ENCODE measurements at places on chromosomes 7 and 10.

DNA sequence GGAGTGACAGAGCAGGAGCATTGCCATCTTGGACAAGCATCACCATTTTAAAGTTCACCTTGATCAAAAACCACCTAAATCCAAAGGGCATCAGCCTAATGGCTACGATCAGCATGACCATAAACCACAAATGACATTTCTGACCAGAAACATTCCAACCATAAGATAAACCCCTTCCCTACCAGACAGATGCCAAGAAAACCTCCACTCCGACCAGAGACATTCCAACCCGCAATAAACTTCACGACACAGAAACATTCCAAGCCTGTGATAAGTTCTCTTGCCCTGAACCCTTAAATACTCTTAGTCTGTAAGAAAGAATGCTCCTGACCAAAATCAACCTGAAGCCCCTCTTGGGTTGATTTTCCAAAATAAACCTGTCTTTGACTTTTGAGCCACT, 606.9 kb downstream of the POM121L12 start:
- DNase-seq = no peak

GRCh38 chr10:87596351-87596750, 63.3 kb upstream of the PAPSS2 start:
- DNase-seq = no peak

DNA sequence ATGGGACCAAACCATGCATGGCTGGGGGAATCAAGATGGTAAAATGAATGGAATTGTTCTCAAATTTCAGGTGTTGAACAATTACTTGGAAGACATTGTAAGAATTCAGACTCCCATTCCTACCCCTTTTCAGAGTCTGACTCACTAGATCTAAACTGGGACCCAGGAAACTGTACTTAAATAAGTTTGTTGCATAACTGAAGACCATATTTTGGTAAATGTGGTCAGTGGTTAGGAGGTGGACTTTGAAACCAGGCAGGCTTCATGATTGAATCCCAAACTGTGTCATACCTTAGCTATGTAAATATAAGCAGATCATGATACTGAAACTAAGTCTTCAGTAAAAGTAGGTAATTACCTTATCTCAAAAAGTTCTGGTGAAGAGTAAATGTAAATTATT, 41.7 kb downstream of the ZWINT start:
- no peak for DNase-seq

- DNase-seq = no peak
These were observed 65.1 kb downstream of the MET start for GRCh38 chr7:116736927-116737715.

GRCh38 chr10:29183301-29183945, 105.4 kb upstream of the LYZL1 start:
- no peak for DNase-seq

GRCh38 chr10:102652170-102652916, 8.1 kb downstream of the TRIM8 start:
- no peak for DNase-seq

- DNase-seq = no peak
These were observed 91.3 kb downstream of the DYNC2I1 start for GRCh38 chr7:158947627-158948026.

DNA sequence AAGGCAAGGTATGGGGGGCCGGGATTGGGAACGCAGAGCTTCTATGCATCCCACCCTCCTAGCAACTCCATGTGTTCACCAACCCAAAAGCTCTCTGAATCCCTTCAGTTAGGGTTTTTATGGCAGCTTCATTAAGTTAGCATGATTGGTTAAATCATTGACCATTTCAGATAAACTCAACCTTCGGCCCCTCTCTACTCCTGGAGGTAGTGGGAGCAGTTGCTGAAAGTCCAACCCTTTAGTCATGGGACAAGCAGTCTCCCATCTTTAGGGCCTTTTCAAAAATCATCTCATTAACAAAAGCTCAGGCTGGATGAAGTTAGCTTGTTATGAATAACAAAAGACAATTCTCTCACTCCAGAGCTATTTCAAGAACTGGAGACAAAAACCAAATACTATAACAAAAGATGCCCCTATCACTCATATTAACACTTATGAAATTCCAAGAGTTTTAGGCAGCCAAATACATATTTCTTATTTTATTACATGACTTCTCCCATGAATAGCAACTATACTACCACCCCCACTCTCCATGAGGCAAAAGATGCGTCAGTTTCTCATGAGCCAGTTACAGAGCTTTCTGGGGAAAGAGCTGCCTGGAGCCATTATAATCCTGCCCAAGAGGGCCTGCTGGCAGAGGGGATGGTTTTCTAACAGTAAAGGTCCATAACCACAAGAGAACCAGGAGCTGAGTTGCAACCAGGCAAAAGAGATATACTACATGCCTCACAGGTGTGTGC, 44.6 kb downstream of the SLC16A12 start:
- no peak for DNase-seq

GRCh38 chr7:8343556-8343955, 81.6 kb upstream of the ICA1 start:
- DNase-seq = no peak

DNA sequence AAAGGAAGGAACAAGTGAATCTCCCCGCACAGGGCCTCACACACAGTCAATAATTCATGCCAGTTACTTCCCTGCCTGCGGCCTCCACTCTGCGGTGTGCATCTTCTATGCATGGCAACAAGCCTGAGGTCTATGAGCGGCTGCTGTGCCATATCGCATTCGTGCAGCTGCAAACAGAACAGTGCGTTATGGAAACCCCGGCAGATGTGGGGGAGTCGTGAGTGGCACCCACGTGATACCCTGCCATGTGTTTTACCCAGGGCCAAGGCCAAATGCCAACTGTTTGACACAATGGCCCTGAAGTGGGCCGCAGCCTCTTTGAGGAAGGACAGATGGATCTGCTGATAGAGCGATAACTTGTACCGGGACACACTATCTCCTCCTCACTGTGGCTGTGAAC, 13.4 kb downstream of the TNS3 start:
- no peak for DNase-seq

GRCh38 chr10:92366412-92367021, 75.5 kb downstream of the MARCHF5 start:
- no peak for DNase-seq

- peak; percentile 36 for DNase-seq
These were observed 435.8 kb upstream of the MGMT start for GRCh38 chr10:129030996-129031843.

DNA sequence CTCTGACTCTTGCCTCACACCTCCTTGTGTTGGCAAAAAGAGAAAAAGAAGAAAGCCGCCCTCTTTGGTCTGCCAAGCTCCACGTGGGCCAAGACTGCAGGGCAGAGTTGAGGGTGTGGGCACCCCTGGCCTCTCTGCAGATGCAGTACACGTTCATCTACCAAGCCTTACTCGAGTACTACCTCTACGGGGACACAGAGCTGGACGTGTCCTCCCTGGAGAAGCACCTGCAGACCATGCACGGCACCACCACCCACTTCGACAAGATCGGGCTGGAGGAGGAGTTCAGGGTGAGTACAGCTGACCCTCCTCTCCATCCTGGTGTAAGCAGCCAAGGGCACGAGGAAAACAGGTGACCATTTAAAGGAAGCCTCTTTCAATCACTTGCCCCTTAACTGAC, 56.1 kb downstream of the MKI67 start:
- no peak for DNase-seq

- DNase-seq = no peak
These were observed 10.7 kb upstream of the OGA start for GRCh38 chr10:101828766-101829551.

GRCh38 chr7:141073641-141074161, at the start of gene TMEM178B:
TSS of gene TMEM178B (plus strand) at chr7:141074064.
- DNase-seq = no peak

DNA sequence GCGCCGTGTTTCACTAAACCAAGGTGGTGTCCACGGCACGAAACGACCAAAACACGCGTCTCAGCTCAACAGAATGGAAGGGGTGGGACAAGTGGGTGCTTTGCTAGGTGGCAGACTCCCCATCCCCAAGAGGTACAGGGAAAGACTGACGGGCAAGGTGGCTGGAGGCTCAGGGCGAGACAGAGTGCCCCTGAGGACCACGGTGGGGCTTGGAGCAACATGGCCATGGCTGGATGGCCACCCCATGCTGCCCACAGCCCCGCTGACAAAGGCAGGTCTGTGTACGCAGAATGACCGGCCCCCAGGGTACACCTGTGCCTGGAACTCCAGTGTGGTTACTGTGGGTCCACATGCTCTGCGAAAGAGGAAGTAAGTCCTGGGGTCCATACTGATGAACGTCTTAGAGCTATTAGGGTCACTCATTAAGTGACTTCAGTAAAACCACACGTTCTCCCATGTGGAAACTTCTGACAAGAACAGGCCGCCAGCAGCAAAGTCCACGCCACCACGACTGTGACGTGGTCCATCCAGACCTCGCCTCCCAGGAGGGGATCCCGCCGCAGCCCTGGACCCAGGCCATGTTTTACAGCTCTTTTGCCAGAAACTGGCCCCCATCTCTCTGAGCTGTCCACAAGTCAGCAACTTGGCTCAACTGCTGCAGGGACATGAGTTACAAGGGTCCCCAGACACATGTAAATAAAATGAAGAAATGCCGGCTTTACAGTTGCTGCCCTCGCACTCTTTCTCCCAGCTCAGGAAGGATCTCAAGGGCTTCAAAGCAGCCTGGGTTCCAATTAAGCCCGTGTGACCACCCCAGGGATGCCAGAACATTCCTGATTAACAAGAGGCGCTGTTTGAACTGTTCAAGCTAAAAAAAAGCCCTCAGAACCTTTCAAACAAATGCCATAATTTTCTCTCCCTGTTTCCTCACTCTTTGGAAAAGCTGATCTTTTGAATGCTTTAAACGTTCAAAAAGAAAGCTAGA, 66.8 kb downstream of the MAD1L1 start:
- no peak for DNase-seq

DNA sequence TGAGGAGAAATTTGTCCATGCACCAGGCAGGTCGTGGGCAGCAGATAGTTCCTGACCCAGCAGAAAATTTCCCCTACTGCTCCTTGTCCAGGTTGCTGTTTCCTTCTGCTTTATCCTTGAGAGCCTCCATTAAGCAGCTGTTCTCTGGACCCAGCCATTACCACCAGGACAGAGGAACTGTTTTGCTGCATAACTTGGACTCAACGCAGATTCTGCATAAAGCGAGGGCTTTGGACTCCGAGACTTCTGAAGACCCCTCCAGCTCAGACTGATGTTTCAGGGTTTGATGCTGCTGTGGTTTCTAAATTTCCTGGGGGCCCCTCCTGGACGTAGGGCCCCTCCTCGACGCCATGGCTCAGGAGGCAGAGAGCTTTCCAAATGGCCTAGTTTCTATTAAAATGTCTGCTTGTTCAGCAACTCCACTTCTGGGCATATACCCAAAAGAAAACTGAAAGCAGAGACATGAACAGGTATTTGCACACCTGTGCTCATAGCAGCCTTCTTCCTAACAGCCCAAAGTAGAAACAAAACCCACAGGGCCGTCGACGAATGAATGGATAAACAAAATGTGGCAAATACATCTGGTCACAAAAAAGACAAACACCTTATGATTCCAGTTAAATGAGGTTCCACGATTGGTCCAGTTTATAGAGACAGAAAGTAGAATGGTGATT, 28.3 kb upstream of the LMTK2 start:
- no peak for DNase-seq

DNA sequence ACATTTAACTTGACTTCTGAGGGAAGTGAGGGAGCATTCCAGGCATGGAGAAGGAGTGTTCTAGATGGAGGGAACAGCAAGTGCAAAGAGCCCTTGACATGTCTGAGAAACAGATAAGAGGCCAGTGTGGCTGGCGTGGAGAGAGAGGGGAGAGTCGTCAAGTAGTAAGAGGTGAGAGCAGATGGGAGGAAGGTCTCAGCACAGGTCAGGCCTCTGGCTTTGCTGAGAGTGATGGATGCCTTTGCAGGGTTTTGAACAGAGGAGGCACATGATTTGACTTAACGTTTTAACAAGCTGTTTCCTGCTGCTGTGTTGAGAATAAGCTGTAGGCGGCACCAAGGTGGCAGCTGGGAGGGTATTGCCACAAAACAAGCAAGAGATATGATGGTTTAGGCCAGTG, 97.2 kb downstream of the KAT6B start:
- no peak for DNase-seq
